Inflammatory macrophage (primary cell): ENCODE measurements at places on chromosomes 12 and 14.
A peak's percentile ranks its signal among the peaks of the same experiment; 100 is the strongest.

DNA sequence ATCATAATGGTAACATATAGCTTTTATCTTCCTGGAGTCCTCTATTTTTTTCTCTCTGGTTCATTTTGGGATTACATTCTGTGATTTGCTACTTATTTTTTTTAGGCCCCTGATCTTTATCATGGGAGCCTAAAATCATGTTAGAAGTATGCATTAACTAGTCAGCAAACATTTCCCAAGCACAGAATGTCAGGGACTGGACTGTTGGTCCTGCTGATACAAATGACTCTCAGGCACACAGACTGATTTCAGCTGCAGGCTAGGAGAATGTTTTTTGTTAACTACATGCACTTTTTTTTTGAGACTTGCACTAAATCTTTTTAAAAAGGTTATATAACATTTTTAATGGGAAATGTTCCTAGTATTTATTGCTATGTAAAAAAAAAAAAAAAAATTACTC is 131.1 kb downstream of the ACSS3 start:
- DNase-seq, result no peak

GRCh38 chr12:98449584-98449983 is 65.8 kb upstream of the TMPO start:
- DNase-seq, result no peak

GRCh38 chr12:94149781-94150239 is 1.4 kb downstream of the PLXNC1 start:
- no peak for DNase-seq

DNA sequence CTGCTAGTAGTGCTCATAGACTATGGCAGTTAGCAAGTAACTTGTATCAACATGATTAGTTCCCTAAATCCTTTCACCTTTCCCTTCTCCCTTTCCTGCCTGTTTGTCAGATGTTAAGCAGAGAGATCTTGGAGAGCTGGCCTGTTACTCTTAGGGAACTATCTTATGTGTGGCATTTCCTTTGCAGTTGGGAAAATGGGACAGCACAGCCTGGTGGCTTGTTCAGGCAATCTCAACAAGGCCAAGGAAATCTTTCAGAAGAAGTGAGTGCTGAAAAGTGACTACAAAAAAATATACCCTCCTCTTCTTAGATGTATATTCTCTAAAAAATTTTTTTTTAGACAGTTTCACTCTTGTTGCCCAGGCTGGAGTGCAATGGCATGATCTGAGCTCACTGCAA is 7.4 kb downstream of the PARP2 start:
- DNase-seq, result no peak

DNA sequence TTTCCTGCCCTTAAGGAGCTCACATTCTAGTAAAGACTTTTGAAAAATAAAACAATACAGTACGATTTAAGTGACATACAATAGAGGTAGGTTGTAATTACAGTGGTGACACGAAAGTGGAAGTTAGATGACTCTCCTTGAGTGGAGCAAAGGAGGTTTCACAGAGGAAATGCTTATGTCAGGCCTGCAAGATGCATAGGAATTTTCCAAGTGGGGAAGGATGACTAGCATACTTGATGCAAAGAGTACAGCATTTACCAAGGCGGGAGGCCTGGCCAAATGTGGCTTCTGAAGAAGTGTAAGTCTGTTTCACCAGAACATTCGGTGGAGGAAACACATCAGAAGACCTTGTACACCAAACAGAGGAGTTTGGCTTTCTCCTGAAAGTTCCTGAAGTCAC is 55.2 kb downstream of the ERO1A start:
- DNase-seq, result peak; percentile 7

DNA sequence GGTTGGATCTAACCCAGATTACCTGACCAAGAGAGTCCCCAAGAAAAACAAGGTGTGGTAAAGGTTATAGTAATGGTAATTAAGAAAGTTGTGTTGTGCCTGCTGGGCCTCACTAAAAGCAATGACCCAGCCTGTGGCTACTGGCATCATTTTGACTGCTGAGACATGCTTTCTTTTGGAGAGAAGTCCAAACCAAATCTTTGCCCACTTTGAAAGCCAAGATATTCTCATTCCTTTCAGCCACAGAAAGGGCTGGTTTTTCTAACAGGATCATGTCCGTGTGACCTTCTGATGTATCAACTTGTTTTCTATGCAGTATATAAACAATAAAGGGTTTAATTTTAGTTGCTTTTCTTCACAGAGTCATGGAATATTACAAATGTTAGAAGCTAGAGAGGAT is 388.6 kb downstream of the RAD51B start:
- no peak for DNase-seq

DNA sequence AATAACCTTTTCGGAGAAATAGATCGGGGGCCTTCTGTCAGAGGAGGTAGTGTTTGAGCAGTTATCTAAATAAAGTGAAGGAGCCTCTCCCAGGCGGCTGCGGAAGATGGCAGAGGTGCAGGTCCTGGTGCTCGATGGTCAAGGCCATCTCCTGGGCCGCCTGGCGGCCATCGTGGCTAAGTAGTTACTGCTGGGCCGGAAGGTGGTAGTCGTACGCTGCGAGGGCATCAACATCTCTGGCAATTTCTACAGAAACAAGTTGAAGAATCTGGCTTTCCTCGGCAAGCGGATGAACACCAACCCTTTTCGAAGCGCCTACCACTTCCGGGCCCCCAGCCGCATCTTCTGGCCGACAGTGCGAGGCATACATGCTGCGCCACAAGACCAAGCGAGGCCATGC is 186.1 kb downstream of the KTN1 start:
- DNase-seq, result no peak

GRCh38 chr12:56220611-56221231 is 1.0 kb downstream of the RNF41 start:
- DNase-seq, result peak; percentile 75

DNA sequence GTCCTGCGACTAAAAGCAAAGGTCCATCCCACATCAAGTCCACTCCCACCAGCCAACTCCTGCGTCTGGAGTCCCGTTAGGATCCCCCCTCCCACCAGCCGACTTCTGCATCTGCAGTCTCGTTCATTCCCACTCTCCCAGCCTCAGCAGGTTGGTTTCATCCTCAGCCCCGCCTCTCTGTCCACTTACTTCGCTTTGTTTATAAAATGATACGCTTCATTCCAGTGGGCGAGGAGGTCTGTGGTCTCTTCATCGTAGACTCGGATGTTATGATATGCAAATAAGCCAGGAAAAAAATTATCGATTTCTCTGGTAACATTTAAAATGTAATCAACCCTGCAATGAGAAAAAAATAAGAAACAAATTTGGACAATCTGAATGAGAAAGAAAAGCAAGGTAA is 56.8 kb downstream of the SSH1 start:
- no peak for DNase-seq

DNA sequence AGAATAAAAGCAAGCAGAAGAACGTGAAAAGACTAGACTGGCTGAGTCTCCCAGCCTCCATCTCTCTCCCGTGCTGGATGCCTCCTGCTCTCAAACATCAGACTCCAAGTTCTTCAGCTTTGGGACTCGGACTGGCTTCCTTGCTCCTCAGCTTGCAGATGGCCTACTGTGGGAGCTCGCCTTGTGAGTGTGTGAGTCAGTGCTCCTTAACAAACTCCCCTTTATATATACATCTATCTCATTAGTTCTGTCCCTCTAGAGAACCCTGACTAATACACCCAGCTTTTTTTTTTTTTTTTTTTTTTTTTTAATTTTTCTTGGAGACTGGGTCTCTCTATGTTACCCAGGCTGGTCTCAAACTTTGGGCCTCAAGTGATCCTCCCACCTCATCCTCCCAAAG is 46.9 kb downstream of the ACTN1 start:
- no peak for DNase-seq

DNA sequence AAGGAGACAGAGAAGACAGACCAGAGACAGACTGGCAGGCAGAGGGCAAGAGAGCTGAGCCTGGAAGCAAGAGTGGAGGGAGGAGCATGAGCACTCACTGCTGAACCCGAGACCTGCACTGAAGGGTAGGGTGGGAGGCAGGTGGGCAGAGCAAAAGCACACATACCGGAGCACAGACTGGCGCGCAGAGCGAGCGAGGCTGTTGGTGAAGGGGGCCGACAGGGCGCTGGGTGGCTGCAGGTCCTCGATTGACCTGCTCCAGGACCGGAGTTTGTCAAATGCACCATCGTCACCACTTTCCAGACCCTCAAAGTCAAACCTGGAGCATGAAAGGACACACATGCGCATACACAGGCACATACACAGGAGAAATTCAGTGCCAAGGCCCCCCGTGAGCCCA is 34.9 kb downstream of the PRPF40B start:
- no peak for DNase-seq

DNA sequence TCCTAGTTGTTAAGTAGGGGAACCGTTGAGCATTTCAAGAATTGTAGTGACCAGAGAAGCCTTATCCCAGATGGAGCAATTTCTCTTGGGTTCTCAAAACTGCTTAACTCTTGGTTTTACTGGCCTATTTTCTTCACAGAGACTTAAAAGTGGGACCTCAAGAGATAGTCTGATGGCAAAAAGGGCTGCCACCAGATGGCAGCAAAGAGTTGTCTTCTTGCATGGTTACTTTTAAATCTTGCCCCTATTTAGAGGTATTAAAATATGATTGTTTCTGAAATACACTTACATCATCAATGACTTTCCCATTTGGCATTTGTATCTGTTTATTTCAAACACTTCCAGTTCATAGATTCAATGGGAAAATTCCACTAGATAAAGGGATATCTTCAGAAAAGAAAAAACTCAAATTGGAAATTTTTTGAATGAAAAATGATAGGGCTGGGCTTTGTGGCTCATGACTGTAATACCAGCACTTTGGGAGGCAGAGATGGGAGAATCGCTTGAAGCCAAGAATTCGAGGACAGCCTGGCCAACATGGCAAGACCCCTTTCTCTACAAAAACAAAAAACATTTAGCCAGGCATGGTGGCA is 69.9 kb upstream of the CNTN1 start:
- DNase-seq, result peak; percentile 55

GRCh38 chr14:100442036-100442435 is 118.9 kb downstream of the SLC25A47 start:
- DNase-seq, result no peak

- no peak for DNase-seq
Measured at GRCh38 chr14:95875831-95876760, 536 bp upstream of the TUNAR start.

DNA sequence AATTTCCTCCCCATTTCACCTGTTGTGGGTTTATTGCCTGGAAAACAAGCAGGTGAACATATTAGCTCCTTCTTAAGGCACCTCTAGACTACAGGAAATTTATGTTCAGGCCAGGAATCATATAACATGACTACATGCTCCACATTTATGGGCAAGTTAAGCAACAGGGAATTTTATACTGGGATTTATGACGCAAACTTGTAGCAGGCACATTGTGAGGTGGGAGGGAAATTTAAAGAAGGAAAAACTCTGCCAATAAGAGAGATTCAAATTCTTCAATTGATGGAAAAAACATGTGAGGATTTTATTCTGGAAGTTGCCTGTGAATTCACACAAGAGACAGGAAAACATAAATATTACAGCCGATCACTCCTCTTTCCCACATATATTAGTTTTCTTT is 93.9 kb downstream of the TBC1D30 start:
- no peak for DNase-seq

- peak; percentile 65 for DNase-seq
Measured at GRCh38 chr12:19739195-19739776, 300.0 kb downstream of the AEBP2 start.

GRCh38 chr12:7121324-7121723 is 7.4 kb downstream of the RBP5 start:
- no peak for DNase-seq

DNA sequence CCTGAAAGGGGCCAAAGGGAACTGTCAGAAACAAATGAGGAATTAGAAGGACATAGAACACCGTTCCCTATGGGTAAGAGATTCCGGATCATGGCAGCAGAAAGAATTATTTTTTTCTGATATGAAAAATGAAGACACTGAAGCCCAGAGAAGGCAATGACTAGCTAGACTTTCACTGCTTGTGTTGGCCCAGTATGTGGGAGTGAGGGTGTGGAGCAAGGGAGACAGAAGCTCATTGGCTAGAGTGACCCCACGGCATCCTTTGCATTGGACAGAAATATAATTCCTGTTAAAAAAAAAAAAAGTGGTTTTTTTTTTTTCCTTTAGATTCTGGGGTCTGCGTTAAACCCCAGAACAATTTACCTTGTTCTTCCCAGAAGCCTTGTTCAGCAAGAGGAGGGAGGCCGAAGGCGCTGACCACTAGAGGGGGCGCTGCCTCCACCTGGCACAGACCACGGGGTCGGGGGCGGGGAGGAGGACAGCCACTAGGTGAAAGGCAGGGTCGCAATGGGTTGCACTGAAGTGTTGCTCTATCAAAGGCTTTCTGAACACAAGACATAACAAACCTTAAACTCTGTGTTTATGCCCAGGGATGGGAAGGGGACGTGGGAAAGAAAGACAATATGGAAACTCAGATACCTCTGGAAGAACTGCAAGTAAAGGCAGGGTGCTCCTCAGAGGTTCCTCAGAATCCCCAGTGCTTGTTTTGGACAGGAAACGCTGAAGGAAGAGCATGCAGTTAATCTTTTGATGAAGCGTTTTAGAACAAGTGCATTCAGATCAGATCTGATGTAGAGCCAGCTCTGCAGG is 156.8 kb downstream of the KCNA5 start:
- peak; percentile 11 for DNase-seq

GRCh38 chr12:51401020-51401419 is 9.8 kb upstream of the GALNT6 start:
- DNase-seq, result no peak

DNA sequence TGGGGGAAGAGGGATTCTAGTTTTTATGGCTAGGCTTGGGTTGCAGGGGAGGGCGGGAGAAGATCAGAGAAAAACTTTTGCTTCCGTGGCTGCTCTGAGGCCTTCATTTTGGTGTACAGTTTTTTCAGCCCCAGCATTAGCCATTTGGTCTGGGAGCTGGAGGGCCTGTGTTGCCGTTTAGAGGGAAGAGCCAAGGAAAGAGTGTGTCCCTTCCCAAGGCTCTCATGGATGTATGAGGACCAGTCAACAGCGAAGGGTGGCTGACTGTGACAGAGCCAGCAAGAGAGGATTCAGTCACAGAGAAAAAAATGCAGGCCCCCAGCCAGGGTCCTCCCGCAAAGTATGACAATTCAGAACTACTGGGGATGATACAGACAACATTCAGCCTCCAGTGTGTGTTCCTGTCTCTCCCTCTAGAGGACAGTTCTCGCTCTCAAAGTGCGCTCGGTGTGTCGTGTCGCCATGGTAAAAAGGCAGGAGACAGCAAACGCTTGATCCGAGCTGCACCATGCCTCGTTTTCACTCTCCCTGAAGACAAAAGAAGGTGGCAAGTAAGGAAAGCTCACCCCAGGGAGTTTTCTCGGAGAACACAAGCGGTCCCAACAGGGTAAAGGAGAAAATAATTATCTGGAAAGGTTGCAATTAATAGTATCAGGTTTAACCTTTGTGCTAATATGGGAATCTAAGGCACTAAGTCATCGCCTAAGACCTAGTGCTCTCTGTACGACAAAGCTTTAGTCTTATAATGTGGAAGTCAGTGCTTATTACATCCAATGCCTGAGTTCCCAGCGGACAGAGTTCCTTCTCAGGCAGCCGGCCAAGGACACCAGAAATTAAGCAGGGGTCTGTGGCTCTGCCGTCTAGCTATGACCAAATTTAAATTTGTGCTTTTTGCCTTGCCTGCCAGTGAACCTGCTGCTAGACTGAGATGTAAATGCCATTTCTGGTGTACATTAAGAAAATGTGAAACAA is 157.3 kb upstream of the PLXNC1 start:
- DNase-seq, result no peak
